ENCODE measurements at places on chromosomes 7 and 10.
A peak's percentile ranks its signal among the peaks of the same experiment; 100 is the strongest.

- DNase-seq: no peak
Measured at GRCh38 chr10:78692071-78692470, 376.7 kb upstream of the ZMIZ1 start.

DNA sequence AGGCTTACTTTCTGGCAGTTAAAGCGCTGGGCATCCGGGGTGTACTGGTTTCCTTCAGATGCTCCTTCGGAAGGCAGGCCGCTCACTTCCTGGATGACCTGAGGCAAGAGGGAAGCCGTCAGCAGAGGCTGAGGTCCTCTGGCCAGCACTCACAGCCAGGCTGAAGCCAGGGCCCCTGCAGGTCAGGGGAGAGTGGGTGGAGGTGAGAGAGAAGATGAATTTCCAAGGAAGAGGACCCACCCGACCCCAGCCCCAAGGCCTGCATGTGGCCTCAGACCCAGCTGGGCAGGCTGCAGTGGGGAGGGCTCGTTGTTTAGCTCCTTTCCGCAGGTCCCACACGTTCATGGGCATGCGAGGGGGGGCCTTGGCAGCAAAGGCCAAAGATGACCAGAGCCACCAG lies 71.3 kb downstream of the VWA2 start:
- DNase-seq: no peak

GRCh38 chr7:151456276-151456675 lies 16.3 kb upstream of the CRYGN start:
- no peak for DNase-seq

DNA sequence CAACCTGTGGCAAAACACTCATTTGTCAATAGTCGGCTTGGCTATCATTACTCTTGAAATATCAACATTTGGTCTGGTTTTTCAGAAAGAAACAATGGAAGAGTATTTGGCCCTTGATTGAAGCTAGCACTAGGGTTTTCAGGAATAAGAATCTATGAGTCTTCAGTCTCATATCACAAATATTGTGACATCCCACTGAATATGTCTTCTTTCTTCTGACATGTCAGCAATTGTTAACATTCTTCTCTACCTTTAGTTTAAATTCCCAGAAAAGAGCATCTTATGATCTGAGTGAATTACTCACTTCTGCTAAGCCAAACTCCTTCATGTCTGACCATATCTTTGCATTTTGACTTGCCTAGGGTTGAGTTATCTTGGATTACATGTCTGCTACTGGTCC lies 435.2 kb upstream of the SEMA3D start:
- DNase-seq: no peak

- no peak for DNase-seq
Measured at GRCh38 chr10:132977807-132978206, 35.4 kb upstream of the CFAP46 start.

DNA sequence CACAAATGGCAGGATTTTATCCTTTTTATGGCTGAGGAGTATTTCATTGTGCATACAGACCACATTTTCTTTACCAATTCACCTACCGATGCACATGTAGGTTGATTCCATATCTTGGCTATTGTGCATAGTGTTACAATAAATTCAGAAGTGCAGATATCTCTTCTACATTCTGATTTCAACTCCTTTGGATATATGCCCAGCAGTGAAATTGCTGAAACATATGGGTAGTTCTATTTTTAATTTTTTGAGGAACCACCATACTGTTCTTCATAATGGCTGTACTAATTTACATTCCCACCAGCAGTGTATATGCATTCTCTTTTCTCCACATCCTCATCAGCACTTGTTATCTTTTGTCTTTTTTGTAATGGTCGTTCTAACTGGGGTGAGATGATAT lies 1290.3 kb downstream of the XPNPEP1 start:
- no peak for DNase-seq

DNA sequence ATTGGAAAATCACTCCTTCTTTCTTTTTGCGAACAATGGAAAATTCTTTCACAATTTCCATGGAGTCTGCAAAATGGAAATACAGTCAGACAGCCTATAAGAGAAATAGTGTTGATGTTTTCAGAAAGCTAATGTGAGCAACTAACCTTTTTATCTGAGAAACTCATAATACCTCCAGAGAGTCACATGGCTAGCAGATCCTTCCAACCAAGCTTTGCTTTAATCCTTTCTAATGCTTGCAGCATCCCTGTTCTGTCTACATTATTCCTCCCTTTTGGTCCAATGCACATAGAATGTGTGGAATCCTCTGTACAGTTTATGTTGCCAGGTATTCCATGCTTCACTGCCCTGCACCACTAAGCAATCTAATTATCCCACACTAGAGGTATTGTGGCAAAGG lies 717.5 kb upstream of the LRRN3 start:
- DNase-seq: no peak

DNA sequence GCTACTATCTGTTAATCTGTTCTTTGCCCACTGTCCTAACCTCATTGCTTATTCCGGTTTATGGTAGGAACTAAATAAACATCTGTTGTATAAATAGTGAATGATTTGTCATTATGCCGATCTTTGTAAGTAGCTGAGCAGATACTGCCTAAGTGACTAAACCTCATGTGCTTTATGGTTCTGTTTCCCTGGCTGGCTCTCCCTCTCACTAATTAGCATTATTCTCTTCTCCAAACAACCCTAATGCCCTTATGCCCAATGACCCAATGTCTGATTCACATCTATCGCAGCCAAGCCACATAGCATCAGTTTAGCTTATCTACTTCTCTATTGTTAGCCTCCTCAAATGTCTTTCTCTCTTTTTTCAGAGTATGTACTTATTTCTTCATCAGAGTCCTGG lies 462.3 kb upstream of the POT1 start:
- DNase-seq: no peak

GRCh38 chr10:109913306-109913892 lies 9.9 kb downstream of the XPNPEP1 start:
- no peak for DNase-seq

GRCh38 chr7:110854166-110854565 lies 236.8 kb upstream of the LRRN3 start:
- no peak for DNase-seq

- DNase-seq: no peak
Measured at GRCh38 chr10:93431361-93431760, 50.8 kb downstream of the MYOF start.

- DNase-seq: no peak
Measured at GRCh38 chr7:142250705-142251104, 7.2 kb downstream of the PRSS58 start.

- no peak for DNase-seq
Measured at GRCh38 chr7:102455596-102455995, 9.1 kb downstream of the ALKBH4 start.

DNA sequence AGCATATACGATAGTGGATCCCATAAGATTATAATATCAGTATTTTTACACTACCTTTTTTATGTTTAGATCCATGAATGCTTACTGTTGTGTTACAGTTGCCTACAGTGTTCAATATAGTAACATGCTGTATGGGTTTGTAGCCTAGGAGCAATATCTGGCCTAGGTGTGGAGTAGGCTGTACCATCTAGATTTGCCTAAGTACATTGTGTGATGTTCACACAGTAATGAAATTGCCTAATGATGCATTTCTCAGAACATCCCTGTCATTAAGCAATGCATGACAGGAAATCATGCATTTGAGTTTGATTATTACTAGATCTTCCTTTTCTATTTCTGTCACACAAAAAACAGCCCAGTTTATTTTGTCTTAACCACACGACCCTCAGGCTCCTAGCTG lies 14.5 kb downstream of the CBX3 start:
- peak; percentile 11 for DNase-seq

- peak; percentile 46 for DNase-seq
Measured at GRCh38 chr7:831596-832166, 595 bp upstream of the SUN1 start.

DNA sequence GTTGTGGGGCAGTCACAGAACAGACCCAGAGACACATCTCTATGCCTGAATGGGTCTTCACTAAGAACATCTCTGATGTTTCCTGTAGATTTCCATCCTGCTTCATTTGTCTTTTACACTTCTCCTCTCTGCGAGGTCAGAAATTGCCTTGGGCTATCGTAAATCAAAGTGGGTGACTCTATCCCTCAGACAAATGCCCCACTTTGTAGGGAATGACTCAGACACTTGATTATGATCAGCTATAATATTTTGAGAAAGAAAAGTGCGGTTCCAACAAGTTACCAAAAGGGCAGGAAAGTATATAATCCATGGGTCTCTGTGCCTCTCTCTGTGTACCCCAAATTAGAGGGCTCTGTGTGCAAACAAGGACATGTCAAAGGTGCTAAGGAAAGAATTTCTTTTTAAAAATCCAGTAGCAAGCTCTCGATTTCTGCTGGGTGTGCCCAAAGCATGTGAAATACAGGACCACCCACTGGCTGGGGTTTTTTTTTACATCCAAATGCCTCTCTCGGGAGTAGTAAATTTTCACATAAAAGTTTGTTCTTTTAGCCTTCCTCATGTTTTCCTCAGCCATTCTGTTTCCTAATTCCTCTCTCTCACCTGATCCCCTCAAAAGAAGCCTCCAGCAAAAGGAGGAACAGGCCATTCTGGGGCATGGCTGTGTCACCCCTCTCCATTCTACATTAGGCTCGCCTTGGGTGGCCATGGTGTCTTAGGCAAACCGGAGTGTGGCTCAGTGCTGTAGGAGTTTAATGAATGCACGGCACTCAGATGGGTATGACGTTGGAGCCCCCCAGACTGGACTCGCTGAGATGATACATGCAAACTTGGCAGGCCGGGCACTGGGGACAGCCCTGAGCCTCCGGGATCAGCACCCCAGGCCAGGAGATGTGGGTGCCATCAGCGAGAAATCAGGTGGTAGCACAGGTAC lies 6.3 kb upstream of the OPN4 start:
- no peak for DNase-seq

DNA sequence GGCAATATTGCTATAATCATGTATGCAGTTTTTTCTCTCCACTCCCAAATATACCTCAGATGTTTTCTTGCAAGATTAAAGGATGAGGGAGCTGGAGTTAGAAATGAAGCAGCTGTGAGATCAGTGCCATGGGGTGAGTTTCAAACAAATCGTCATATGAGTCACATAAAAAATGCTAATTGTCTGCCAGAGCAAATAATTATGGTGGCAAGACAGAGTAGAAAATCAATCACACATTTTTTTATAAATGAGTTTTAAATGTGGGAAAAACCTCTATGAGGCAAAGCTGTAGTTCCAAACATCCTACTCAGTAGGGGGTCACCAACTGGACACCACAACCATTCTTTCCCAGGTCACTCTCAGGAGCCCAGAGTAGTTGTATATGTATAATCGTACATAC lies 55.3 kb downstream of the CH25H start:
- no peak for DNase-seq

- DNase-seq: peak; percentile 21
Measured at GRCh38 chr7:142439739-142440138, 181.9 kb upstream of the PRSS58 start.

DNA sequence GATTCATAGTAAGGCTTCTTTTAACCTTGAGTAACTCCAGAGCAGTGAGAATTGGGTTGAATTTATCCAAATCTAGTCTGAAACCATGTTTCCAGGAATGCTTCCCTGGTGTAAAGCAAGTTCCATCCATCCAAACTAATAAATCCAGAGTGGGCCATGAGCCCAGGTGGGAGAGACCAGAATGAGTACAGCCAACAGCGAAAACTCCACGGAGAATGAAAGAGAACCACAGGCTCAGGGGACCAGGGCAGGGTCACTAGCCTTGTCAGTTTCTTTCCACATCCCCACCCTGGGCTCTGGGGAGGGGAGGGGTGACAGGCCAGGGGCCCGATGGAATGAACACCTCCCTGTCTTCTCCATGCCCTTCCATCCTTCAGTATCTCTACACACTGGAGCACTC lies 180.1 kb downstream of the NEURL1 start:
- no peak for DNase-seq

DNA sequence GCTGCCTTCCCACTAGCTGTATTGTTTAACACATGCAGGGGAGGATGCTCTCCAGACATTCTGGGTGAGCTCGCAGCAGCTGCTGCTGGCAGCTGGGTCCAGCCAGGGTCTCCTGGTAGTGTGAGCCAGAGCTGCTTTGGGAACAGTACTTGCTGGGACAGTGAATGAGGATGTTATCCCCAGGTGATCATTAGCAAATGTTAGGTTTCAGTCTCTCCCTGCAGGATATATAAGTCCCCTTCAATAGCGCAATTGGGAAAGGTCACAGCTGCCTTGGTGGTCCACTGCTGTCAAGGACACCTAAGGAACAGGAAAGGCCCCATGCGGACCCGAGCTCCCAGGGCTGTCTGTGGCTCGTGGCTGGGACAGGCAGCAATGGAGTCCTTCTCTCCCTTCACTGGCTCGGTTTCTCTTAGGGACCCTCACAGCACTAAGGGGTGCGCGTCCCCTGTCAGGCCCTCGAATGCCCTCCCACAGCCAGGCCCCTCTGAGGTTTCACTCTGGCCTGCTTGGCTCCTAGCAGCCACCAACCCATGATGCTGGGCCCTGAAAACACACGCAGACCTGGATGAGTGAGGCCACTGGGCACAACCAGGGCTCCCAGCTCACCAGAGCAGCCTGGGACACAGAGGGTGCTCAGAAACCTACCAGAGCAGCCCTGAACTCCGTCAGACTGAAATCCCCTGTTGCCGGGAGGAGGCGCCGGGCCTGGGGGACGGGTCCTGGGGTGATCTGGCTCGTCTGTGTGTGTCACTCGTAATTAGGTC lies 173.0 kb upstream of the LANCL2 start:
- DNase-seq: no peak

- no peak for DNase-seq
Measured at GRCh38 chr10:11469575-11470391, 141.7 kb downstream of the USP6NL start.

- no peak for DNase-seq
Measured at GRCh38 chr10:96261930-96262329, 9.4 kb downstream of the BLNK start.

- no peak for DNase-seq
Measured at GRCh38 chr10:121339114-121339513, 259.1 kb downstream of the FGFR2 start.

GRCh38 chr7:45680776-45681175 lies 106.6 kb downstream of the ADCY1 start:
- no peak for DNase-seq

- DNase-seq: peak; percentile 73
Measured at GRCh38 chr10:87092861-87093631, 1.6 kb downstream of the GLUD1 start.

DNA sequence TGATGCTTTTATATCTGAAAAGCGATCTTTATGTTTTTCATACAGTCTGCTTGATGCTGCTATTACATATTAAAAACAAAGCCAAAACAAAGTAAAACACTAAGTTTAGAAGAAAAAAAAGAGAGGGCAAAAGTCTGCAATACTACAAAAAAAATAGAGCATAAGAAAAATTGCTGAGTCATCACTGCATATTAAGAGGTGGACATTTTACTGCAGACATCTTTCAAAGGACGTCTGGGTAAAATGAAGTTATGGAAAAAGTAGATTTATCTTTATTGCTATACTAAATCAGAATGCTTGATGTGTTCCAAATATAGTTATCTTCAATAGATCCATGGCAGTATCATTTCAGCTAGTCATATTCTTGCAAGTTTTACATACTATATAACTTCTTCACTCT lies 172.0 kb downstream of the MAGI2 start:
- no peak for DNase-seq

- peak; percentile 40 for DNase-seq
Measured at GRCh38 chr7:18262058-18262457, 233.5 kb upstream of the HDAC9 start.

- DNase-seq: peak; percentile 70
Measured at GRCh38 chr10:22742678-22743077, 28.3 kb upstream of the PIP4K2A start.
